ENCODE measurements at places on chromosomes 5 and 9. TPM values are rescaled to one million over a fixed set of nuclear protein-coding genes. Genes with fewer than 3 reads are reported as not detected.

GABRA6 gene
- not detected for total RNA-seq

DNA sequence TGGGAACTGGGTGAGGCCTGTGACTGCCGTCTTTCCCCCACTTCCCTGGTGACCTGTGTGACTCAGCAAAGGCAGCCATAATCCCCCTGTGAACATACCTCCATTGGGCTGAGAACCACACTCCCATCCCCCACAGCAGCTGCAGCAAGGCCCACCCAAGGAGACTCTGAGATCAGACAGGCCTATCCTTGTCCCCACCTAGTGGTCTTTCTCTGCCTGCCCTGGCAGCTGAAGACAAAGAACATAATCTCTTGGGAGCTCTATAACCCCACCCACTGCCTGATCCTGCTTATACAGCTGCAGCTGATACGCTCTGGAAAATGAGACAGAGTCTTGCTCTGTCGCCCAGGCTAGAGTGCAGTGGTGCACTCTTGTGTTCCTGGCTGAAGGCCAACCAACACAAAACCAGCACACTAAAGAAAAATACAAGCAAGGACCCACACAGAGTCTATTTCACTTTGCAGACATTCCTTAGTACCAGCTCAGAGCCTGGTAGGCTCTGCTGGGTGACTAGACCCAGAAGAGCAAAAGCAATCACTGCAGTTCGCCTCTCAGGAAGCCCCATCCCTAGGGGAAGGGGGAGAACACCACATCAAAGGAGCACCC is 106.7 kb downstream of the MCTP1 start:
- no peak for DNase-seq

PROB1 gene
- 1.3 TPM for total RNA-seq

GRCh38 chr5:155103146-155103545 is 89.6 kb downstream of the KIF4B start:
- DNase-seq = no peak

GAS1 gene
- total RNA-seq = 29.1 TPM

FOXD4L6 gene
- not detected for total RNA-seq

DNA sequence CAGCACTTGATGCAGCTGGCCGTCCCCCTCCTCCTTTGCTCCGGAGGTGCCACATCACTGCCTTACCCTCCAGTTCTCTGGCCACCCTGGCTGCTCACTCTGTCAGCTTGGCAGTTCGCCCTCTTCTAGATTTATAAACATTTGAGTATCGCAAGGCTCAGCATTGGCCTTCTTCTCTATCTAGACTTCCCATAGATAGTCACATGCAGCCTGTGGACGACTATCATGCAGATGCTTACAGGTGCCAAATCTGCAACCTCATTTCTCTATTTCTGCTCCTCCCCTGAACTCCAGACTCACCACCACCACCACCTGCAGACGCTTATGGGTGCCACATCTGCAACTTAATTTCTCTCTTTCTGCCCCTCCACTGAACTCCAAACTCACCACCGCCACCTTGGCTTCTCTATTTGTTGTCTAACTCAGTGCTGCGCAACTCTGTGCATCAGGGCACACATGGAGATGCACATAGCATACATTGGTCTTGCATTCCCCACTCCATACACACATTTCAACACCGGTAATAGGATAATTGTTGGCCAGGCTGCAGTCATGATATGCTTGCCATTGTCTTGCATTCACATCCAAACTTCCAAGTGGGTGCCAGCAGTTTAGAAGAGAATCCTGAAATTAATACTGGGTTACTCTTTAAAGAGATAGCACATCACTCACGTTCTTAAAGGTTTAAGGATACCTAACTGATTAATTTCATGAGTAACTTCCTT is 1.9 kb upstream of the DAP start:
- DNase-seq = peak; percentile 37

DNA sequence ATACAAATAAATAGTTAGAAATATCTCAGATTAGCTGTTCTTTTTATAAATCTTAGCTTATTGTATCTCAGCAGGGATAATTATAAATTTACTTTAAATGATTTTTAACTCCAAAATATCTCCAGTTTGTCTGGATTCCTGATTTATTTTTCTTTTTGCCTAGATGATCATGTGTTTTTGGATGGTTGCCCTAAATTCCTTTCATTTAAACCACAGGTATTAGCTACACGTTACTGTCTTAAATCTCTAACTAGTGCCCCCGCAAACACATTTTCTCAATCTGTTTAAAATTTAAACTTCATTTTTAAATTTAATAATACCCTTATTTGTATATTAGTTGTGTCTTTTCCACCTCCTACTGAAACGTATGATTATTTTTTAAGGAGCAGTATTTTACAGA is 5.6 kb downstream of the FER start:
- DNase-seq = no peak

CBY3 gene
- not detected for total RNA-seq

Measured in body of pancreas (tissue), 4 donors.